Stimulated activated CD4-positive, alpha-beta T cell treated with anti-CD3 and anti-CD28 coated beads, Interleukin-15, amount 100 ng/mL, for 1 hour (primary cell): ENCODE measurements at places on chromosomes 11 and 22.

DNA sequence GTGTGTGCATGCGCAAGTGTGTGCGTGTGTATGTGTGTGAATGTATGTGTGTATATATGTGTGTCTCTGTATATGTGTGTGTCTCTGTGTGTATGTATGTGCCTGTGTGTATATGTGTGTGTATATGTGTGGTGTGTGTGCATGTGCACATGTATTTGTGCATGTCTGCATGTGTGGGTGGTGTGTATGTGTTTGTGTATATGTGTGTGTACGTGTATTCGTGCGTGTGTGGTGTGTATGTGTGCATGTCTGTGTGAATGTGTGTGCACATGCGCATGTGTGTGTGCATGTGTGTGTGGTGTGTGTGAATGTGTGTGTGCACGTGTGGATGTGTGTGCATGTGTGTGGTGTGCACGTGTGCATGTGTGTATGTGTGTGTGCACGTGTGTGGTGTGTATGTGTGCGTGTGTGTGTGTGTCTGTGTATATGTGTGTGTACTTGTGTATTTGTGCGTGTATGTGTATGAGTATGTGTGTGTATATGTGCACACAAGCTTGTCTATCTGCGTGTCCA, 71.4 kb downstream of the SCN3B start:
- no peak for DNase-seq

DNA sequence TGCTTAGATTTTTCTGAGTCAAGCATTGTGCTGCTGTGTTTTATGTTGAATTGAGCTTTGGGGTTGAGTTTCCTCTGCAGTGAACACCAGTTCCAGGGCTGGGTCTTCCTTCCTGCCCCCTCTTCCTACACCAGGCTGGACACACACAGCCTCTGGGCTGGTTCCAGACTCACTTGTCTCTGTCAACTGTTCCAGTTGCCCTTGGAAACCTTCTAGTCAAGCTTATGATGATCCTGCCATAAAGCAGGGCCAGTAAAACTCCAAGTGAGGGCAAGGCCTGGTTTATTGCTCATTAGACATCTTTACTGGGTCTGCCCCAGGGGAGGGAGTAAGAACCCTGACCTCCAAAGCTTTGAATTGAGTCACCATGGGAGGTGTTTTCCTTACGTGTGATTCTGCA, 61.1 kb downstream of the KIAA1671 start:
- no peak for DNase-seq

GRCh38 chr22:18023509-18024275, 669 bp downstream of the MICAL3 start:
- DNase-seq, result no peak

DNA sequence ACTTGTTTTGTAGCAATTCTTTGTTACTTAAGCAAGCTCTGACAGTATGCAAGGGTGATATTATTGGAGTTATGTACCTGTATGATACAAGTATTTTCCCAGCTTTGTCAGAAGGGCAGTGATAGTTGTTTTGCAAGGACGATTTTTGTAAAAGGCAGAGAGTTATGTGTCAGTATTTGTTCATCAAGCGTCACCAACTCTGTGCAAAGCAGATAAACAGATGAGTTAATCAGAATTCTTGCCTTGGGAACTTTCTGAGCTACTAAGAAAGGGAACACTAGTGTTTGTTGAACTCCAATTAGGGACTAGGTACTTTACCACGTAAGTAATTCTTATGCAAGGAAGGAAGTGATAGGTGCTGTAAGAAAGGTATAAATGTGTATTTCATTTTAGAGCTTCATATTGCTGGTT, 1.4 kb downstream of the USP47 start:
- DNase-seq, result no peak

- no peak for DNase-seq
These were observed 9.2 kb downstream of the SIPA1 start for GRCh38 chr11:65646958-65647701.

DNA sequence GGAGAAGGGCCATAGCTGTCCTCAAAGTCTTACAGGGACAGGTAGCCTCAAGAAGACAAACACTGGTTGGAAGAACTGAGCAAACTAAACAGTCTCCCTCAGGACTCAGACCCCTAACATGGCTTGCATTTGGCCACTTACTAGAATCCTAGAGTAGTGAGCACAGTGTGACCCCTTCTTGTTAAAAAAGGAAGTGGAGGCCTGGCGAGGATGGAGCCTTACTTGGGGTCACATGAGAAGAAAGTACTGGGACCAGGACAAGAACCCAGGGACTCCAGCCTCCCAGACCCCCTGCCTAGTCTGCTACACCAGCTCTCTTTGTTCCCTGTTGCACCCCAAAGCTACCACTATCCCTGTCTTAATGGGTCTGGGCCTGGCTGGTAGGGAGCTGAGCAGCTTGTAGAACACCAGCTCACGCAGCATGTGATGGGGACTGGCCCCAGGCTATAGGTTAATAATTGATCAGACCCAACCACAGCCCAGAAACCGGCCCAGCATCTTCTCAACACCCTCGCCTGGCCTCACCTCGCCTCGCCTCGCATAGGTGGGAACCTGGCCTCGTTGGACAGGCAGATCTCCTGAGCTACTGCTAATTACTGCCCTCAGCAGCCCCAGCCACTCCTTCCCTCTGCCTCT, 17.6 kb downstream of the DGAT2 start:
- DNase-seq, result no peak

- no peak for DNase-seq
These were observed 827 bp upstream of the TNNT3 start for GRCh38 chr11:1918436-1919315.

- DNase-seq, result no peak
These were observed 15.2 kb downstream of the DHCR7 start for GRCh38 chr11:71432761-71433647.

DNA sequence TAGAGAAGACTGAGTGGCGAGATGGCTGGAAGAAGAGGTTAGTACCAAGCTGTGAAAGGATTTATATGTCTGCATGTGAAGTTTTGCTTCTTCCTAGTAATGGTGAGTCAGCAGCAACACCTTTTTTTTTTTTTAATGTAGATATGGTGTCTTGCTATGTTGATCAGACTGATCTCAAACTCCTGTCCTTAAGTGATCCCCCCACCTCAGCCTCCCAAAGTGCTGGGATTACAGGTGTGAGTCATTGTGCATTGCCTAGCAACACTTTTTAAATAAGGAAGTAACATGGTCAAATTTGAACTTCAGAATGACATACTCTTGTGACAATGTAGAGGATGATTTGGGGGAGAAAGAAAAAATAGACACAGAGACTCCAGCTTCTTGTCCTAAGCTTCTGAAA, 6.5 kb upstream of the CSTPP1 start:
- DNase-seq, result no peak

GRCh38 chr11:32154275-32154674, 63.4 kb downstream of the RCN1 start:
- DNase-seq, result no peak

- DNase-seq, result no peak
These were observed 15.0 kb upstream of the APOA1 start for GRCh38 chr11:116852261-116853031.

DNA sequence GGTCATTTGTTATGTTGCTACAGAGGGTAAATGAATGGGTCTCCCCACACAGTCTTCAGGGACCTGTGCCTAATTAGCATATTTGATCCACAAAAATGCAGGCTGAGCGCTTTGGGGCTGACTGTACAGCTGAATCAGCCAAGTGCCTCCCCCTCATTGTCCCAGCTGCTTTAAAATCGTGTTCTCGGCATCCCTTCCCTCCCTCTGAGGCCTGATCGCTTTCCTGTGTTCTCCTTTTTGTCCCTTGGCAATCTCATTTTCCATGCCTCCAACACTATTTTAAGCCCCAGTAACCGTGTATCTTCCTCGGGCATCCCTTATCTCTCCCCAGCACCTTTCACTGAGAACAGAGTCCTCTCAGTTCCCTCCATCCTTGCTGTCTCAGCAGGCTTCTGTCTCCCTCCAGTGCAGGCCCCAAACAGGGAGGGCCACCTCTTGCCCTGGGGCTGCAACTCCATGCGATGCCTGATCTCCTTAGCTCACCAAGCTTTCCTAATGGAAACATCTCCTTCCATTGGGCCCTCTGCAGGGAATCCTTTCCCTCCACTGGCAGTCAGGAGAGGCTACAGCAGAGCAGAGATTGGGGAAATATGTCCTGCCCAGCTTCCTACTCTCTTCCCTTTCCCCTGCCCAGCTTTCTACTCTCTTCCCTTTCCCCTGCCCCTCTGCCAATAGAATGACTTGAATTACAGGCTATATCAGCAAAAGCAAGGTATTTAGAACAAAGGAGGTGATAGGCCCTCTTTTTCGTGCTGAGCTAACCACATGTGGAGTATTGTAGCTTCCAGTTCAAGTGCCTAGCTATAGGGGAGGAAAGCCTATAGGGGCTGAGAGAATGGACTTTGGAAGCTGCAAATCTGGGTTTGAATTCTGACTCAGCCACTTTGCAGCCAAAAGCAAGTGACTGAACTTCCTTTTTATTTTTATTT, 13.8 kb downstream of the UQCR10 start:
- no peak for DNase-seq

GRCh38 chr11:47488674-47489394, 39.9 kb upstream of the RAPSN start:
- no peak for DNase-seq

- DNase-seq, result no peak
These were observed 733 bp downstream of the TRIM5 start for GRCh38 chr11:5684036-5684645.

- no peak for DNase-seq
These were observed 44.9 kb downstream of the ADM start for GRCh38 chr11:10349806-10350205.

DNA sequence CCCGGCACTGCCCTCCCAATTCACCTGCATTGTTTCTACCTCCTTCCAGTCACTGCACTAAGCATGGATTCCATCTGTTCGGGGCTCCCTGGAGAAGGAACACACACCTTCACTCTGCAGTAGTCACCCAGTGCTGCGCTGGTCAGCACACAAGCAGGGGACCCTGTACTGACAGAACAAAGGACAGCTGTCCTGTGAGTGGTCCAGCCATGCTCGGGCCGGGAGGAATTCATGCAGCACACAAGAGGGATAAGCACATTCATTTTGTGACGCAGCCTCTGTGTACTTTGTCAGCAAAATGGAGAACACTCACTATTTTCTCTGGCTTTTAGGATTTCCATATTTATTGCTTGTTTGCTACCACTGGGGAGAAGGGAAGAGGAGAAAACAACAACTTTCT, 167.3 kb downstream of the NTM start:
- no peak for DNase-seq

- DNase-seq, result no peak
These were observed 19.4 kb downstream of the APLP2 start for GRCh38 chr11:130088919-130089673.

- no peak for DNase-seq
These were observed 451 bp downstream of the FHIP1B start for GRCh38 chr11:6233984-6234386.

GRCh38 chr22:45552580-45553350, 50.1 kb downstream of the FBLN1 start:
- no peak for DNase-seq

- no peak for DNase-seq
These were observed 438.4 kb upstream of the CHORDC1 start for GRCh38 chr11:90661233-90661632.

DNA sequence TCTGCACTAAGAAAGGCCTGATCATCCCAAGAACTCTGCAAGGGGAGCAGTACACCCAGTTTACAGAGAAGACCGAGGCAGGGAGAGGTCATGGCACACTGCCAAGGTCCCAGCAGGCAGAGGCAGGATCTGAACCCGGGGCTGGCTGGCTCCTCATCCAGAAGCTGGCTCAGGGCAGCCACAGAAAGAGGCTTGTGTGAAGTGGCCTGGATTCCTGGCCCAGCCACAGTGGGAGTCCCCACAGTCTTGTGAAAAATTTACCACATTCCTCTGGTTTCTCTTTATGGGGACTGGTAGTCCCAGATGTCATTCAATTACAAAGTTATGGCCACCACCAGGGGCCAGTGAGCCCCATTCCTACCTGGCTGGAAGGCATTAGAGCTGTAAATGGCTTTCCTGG, 440.5 kb downstream of the MIAT start:
- DNase-seq, result no peak

GRCh38 chr11:70650075-70650909, 252.0 kb downstream of the CTTN start:
- no peak for DNase-seq

DNA sequence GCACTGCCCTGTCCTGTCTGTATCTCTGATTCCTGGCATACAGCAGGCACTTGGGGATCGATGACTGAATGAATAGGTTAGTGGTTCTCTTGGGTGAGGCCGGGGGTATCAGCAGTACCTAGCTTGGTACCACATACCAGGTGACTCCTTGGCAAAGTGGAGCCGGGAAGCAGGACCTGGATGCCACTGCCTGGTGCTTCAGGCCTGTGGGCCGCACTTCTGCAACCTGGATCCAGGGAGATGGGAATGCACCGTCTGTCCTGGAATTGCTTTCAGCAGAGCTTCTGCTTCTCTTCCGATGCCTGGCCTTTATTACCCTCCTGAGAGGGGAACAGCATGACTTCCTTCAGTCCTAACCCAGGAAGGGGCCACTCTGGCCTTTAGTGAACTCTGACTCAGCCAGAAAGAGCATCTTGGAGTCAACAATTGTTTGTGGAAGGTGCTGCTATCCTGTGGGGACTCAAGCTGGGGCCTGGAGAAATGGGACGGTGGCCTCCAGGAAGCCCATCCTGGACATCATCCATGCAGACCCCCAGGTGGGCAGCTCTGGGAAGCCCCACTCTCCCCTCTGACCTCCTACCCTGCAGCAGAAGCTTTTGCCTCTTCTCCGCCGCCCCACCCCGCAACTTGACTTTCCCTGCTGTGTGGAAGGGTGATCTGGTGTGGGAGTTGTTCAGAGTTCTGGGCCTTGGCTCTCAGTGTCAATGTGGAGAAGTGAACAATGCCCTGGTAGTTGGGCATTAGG, 5.1 kb downstream of the CD82 start:
- DNase-seq, result no peak

GRCh38 chr22:34993548-34993947, 72.4 kb upstream of the ISX start:
- no peak for DNase-seq

- no peak for DNase-seq
These were observed 186.7 kb downstream of the LUZP2 start for GRCh38 chr11:24683583-24683982.

GRCh38 chr11:46114378-46114777, 6.9 kb downstream of the PHF21A start:
- DNase-seq, result no peak

DNA sequence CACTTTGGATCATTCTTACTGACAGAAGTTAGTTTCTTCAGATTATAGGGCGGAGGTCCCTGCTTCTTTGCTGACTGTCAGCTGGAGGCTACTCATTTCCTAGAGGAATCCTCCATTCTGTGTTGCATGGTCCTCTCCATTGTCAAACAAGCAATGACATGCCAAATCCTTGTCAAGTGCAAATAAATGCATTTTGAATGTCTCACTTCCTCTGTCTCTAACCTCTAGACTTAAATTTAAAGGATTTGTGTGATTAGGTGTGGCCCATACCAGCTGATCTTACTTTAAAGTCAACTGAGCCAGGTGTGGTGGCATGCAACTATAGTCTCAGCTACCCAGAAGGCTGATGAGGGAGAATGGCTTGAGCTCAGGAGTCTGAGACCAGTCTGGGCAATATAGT, 458.4 kb upstream of the CCDC179 start:
- no peak for DNase-seq

GRCh38 chr11:76169473-76169896, 36.8 kb downstream of the WNT11 start:
- DNase-seq, result no peak
